ENCODE measurements at places on chromosomes 4 and X.

DNA sequence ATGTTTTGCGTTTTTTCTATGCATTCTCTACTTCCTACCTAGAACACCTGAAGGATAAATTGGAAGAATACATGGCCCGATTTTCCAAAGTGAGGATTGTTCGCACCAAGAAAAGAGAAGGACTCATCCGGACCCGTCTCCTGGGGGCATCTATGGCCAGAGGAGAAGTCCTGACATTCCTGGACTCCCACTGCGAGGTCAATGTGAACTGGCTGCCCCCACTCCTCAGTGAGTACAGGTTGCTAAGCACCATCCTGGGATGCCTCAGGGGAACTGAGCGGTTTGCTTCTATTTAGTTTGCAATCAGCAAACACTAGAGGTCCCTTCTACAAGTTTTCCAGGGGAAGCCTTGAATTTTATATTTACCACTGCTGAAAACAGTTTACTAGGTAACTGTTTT, 359.3 kb upstream of the GALNT7 start:
- DNase-seq = no peak

- DNase-seq = no peak
These were observed 117.8 kb upstream of the NOCT start for GRCh38 chr4:138897811-138898226.

GRCh38 chrX:96564595-96564994, 120.0 kb upstream of the DIAPH2 start:
- DNase-seq = no peak

- DNase-seq = no peak
These were observed 39.8 kb upstream of the RBM47 start for GRCh38 chr4:40669504-40669903.

- DNase-seq = no peak
These were observed 243.2 kb upstream of the BMP3 start for GRCh38 chr4:80787306-80787705.

- no peak for DNase-seq
These were observed 605 bp downstream of the ANXA5 start for GRCh38 chr4:121696170-121696580.

GRCh38 chr4:18840481-18840880, 818.9 kb upstream of the LCORL start:
- DNase-seq = no peak

GRCh38 chrX:11567528-11568220, 98.0 kb downstream of the ARHGAP6 start:
- no peak for DNase-seq

DNA sequence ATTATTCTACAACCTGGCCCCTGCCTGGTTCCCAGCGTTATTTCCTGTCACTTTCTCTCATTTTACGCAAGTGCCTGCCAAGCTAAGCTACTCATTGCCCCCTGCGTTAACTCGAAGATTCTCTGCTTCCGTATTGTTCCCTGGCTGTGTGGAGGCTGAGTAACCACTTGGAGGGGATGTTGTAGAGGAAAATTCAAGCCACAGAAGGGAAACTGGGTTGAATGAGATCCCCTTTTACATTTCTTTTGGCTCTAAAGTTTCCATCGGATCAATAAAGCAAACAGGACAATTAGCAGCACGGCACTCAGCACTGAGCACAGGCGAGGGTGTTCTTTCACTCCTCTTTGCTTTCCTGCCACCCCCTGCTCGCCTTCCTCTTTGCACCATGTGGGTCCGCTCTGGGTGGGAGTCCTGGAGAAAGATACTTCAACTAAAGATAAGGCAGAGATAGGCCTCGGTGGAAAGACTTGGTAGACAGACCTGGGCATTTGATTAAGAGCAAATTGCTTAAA, 4.2 kb upstream of the TMSB4X start:
- DNase-seq = no peak

DNA sequence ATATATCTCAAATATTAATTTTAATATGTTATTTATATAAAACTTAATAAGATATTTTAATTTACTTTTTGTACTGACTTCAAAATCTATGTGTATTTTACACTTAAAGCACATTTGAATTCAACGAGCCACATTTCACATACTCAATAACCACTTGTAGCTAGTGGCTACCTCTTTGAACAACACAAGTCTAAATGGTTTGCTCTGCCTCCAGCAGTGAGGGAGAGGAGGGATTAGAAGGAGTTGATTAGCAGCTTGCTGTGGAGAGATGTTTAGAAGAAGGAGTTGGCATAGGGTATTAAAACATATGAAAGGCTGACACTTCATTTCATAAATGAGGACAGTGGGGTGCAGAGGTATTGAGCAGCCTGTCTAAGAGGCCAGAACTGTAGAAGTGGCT, 124.0 kb downstream of the ARHGAP24 start:
- peak; percentile 45 for DNase-seq

Data from NCI-H2029 treated with DMSO at 0.1 percent for 48 hours (cell line).